ENCODE measurements at places on chromosomes 4 and X. TPM values are rescaled to one million over a fixed set of nuclear protein-coding genes. Genes with fewer than 3 reads are reported as not detected.

The C1GALT1C1 gene
- total RNA-seq = 42.7 TPM

- DNase-seq = no peak
These were observed 19.6 kb downstream of the SPANXA2 start for GRCh38 chrX:141609111-141609510.

DNA sequence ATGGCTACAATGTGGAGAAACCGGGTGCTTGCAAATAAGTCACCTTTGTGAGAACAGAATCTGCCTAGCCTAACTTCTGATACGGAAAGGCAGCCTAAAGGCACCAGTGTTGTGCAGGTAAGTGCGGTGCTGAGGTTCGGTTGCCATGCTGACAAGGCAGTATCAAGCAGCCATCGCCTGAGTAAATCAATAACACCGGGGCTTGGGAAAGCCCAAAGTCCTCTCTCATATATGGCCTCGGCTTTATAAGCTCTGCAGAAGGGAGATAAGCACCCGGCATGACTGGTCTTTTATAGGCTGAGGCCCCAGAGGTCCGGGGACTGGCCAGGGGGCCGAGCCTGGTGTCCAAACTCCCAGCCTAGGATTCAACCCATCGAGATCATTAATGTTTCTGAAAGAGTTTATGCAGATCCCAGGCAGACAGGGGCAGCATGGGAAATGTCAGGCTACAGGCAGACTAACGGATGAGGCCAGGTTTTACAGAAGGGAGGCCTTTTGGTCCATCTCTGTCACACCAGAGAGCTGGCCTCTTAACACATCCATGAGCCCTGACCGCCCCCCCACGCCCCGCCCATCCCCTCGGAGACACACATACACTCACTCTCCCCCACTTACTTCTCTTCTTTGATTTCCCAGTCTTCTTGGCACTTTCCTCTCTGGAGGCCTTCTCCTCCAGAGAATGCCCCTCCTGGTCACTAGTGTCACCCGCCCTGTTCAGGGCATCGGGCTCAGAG lies 38.5 kb downstream of the ELF4 start:
- no peak for DNase-seq

The RGN gene
- total RNA-seq = 0.65 TPM

- no peak for DNase-seq
These were observed 15.4 kb upstream of the EDNRA start for GRCh38 chr4:147465461-147465860.

The ZDHHC15 gene
- not detected for total RNA-seq

DNA sequence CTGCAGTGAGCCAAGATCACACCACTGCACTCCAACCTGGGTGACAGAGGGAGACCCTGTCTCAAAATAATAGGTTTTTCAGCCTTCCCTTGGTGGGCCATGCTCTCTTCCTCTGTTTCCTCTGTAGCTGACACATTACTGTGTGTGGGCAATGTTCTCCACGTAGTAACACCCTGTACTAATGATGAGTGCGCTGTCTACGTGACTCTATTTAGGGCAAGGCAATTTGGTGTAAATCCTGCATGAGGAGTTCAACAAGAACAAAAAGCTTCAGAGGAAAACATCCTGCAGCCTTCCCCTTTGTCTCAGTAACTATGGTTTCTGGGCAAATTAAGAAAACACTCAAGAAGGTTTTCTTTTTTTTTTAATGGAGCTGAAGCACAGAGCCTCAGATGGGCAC lies 24.4 kb upstream of the JAKMIP1 start:
- DNase-seq = no peak

GRCh38 chr4:184958923-184959210 lies 59.4 kb upstream of the HELT start:
- DNase-seq = no peak

- DNase-seq = no peak
These were observed 169.5 kb downstream of the MAML3 start for GRCh38 chr4:139984471-139984870.

DNA sequence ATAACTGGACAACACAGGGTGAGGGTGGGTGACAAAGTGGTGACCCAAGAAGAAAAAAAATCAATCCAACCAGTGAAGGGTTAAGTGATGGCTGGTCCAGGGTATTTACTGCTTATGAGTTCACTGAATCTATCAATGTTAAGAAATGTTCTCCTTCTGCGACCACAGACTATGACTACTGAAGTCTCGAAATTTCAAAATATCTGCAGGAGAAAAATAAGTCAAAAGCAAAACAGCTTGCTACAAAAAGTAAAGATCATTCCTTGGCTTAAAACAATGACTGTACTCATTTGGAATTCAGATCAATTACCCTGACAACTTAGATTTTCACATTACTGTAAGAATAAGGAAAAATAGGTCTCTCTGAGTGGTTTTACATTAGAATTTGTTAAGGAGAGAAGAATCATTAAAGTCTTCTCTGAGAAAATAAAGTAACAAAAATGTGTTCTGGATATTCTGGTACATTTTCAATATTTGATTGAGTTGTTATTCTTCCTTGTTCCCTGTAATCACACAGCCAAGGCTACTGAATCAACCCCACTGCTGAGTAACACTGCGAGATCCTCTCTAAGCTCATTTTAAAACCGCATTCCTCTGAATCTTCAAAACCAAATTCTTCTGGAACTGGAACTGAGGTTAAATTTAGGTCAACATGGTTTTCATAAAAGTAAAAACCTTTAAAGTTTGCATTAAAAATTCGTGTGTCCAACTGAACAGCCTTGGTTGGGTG lies 22.7 kb downstream of the SMPX start:
- DNase-seq = no peak

The RAI2 gene
- total RNA-seq = 3.4 TPM

GRCh38 chr4:20538905-20539304 lies 161.4 kb upstream of the PACRGL start:
- no peak for DNase-seq

The ERCC6L gene
- 0.60 TPM for total RNA-seq

GRCh38 chrX:83511208-83511607 lies 3.1 kb downstream of the POU3F4 start:
- no peak for DNase-seq

The TDO2 gene
- total RNA-seq = not detected

The ADAMTS3 gene
- total RNA-seq = 0.40 TPM

- DNase-seq = no peak
These were observed 1415.5 kb downstream of the PCDH7 start for GRCh38 chr4:32135642-32136041.

The DMRTC1 gene
- total RNA-seq = not detected

DNA sequence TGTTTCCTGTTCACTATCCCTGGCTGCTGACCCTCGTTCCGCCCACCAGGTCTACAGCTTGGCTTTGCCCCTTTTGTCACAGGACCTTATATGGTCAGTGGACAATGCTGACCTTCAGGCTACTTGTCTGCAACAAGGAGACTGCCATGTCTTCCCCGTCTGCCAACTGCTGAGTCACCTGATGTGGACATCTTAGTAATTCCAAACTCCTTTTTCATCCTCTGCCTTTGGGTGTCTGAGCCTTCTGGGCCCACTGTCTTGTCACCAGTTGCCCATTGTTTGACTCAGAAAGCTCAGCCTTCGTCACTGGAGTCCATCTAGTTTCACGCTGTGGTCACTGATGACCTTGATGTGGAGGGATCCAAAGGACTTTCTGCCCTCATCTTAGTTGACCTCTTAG lies 30.2 kb downstream of the GPRIN3 start:
- no peak for DNase-seq

The FATE1 gene
- not detected for total RNA-seq

DNA sequence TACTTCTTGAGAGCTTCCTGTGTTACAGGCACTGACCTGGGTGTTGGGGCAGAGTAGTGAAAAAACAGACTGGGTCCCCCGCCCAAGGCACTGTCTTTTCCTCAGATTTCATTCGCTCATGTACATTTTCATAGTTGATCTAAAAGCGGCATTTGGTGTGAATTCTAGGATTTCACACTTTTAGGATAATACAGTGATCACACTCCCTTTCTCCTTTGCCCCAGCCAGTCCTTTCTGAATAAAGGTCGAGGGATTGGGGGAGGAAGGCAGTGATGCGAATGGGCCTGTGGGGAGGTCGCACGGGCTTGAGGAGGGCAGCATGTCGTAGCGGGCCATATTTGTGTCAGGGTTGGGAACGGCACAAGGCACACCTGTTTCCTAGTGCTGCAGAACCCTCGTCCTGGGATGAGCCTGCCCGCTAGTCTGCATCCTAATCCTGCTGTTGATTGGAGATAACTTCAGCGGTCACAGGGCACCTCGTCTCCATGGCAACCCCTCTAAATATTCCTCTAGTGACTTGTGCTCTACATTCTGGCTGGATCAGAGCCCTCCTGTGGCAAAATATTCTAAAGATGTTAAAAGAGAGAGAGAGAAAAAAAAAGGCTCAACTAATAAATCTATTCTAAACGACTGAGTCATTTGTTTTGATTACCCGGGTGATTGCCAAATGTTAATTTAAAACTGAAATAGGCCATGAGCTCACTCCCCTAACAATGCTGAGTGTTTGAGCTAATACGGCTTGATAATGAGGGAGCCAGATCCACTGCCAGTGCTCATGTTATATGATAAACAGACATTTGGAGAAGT lies 21.8 kb downstream of the FHL1 start:
- peak; percentile 94 for DNase-seq

The GAGE12H gene
- total RNA-seq = not detected

The LUZP4 gene
- not detected for total RNA-seq

Measured in lung microvascular endothelial cell (primary cell).